Stimulated activated CD4-positive, alpha-beta T cell treated with anti-CD3 and anti-CD28 coated beads, Interleukin-4, amount 100 ng/mL, for 1 hour (primary cell): ENCODE measurements at places on chromosomes 12 and 14.

GRCh38 chr12:108699955-108700563 lies 31.3 kb downstream of the CORO1C start:
- DNase-seq: no peak

DNA sequence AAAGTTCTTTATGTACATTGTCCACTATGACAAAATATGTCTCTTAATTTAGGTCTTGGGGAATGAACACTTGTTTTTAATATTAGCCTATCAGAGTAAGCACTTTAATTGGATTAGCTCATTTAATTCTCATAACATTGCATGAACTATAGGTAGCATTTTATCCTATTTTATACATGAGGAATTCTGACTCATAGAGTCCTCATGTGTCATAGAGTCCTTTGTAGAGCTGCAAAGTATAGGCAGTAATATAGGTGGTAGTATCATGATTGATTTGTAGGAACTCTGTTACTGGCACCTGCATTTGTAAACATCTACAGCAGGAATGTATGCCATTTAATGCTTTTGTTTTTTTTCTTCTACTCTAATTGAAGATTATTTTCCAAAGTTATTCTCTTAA lies 96.0 kb downstream of the GPHN start:
- DNase-seq: no peak

DNA sequence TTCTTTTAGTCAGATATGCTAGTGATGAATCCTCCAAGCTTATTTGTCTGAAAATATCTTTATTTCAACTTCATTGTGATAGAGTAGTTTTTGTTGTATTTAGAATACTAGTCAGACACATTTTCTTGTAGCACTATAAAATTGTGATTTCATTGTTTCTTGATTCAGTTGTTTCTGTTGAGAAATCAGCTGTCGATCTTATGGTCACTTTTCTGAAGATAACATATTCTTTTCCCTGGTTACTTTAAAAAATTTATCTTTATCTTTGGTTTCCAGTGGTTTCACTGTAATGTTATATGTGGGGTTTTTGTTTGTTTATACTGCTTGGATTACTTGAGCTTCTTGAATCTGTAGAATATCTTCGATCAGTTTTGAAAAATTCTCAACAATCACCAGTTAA lies 426.1 kb downstream of the SOX5 start:
- no peak for DNase-seq

- no peak for DNase-seq
Measured at GRCh38 chr12:52306731-52307130, 14.5 kb downstream of the KRT83 start.

GRCh38 chr12:58720421-58720820 lies 199.9 kb downstream of the LRIG3 start:
- no peak for DNase-seq

- DNase-seq: no peak
Measured at GRCh38 chr14:32934073-32934880, 4.4 kb upstream of the NPAS3 start.

DNA sequence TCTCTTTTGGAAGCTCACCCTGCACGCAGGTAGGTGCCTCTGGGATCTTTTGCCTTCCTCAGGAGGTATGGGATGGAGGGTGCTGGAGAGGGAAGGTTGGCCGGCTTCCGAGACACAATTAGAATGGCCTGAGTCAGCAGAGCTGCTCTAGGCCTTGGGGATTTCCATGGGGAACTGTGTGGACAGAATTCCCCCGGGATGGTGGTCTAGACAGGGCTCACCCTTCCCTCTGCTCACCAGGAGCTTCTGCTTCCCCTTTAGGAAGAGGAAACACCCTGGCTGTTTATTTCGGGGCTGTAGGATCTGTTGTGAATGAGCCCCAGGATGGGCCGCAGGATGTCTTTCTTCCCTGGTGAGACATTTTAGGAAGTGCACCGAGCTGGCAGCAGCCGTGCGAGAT lies 43.7 kb upstream of the TMED10 start:
- no peak for DNase-seq

- DNase-seq: no peak
Measured at GRCh38 chr14:96049932-96050331, 10.8 kb downstream of the C14orf132 start.

DNA sequence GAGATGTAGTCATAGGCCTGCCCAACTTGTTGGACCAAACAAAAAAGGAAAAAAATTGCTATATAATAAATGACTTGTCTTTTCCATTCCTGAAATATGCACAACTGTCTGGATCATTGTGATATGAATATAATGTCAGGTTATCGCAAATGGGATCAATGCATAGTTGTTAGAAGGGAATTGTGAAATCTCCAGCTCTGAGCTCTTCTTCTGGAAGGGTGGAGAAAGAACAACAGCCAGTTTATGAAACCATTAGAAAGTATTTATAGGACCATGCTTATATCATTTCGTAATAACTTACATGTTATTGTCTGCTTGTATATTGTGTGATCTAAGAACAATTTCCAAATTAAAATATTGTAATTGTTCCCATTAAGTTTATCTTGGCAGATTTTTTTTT lies 35.7 kb upstream of the HIF1A start:
- no peak for DNase-seq

DNA sequence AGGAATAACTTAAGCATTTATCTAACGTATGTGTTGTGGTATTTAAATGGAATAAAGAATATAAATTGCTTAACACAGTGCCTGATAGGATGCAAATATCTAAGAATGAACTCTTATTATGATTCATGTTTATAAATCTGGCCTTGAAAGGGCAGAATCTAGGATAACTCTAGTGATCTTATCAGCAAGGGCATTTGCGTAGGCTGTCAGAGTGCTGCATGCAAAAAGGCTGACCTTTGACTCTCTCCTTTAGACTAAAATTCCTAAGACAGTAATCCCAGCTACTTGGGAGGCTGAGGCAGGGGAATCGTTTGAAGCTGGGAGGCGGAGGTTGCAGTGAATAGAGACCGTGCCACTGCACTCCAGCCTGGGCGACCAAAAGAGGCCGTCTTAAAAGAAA lies 31.3 kb upstream of the ANP32D start:
- DNase-seq: no peak

- DNase-seq: no peak
Measured at GRCh38 chr14:50823051-50823761, 7.8 kb downstream of the NIN start.

DNA sequence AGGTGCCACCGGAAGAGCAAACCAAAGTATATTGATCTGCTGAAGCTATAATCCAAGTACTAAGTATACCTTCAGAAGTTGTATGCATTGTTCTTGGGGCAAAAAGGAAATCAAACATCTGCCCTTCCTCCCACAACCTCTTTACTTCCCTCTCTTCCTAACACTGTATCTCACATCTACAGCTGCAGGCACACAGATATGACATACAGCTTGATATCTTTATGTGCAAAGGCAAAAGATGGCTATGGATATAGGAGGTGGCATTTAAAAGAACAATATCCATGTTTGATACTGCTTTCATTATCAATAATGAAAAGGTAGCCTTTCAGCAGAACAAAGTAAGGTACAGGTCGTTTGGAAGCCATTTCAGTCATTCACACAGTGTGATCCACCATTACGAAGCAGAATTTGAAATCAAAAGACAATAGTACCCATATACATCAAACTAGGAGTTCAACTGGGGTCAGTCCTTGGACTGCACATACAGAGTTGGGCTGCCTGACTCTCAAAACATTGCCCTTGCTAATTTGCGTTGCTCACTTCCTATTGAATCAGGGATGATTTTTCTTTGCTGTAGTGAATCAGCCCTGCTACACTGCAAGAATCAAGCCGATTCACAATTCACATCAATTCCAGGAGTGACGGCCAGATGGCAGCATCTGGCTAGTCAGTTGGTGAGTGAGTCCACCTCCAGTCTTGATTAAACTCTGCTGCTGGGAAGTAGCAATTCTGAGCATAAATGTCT lies 8.9 kb downstream of the ANG start:
- peak; percentile 60 for DNase-seq

DNA sequence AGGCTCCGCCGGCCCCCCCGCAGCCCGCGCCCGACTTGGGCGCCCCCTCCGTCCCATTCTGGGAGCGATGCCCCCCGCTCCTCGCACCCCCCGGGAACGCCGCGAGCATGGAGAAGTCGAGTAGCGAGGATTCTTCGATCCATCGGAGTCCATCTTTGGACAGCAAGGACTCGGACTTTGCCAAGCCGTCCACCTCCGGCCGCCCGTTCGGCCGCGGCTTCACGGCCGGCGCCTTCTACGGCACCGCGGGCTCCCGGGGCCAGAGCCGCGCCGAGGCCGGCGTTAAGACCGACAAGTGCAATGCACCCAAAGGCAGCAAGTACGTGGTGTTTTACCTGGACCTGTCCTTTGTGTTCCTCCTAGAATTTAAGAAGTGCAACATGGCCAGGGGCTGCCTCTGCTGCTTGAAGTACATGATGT lies 123.6 kb downstream of the TSPAN9 start:
- no peak for DNase-seq

DNA sequence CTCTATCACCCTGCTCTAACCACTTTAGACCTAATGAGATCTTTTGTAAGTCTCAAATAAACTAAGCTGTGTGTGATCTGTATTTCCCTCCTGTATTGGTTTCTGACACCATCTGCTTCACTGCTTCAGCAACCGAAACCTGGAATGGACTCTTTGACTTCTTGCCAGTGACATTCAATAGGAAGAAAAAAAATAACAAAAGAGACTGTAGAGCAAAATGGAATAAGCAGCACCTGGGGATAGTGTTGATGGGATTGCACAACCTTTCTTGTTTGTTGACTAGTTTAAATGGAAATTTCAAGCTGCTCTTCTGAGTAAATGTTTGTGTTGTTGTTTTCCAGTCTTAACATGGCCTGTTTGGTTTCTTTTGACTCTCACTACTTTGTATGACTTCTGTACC lies 888.6 kb upstream of the SEL1L start:
- DNase-seq: no peak

GRCh38 chr14:53411125-53411524 lies 258.0 kb upstream of the DDHD1 start:
- no peak for DNase-seq

- DNase-seq: peak; percentile 18
Measured at GRCh38 chr12:69161829-69162228, 77.5 kb upstream of the CPSF6 start.

GRCh38 chr14:33964599-33965317 lies 13.9 kb upstream of the EGLN3 start:
- no peak for DNase-seq

- DNase-seq: no peak
Measured at GRCh38 chr14:61899497-61899896, 137.3 kb downstream of the SNAPC1 start.

- no peak for DNase-seq
Measured at GRCh38 chr12:66041651-66042363, 88.7 kb downstream of the LLPH start.

DNA sequence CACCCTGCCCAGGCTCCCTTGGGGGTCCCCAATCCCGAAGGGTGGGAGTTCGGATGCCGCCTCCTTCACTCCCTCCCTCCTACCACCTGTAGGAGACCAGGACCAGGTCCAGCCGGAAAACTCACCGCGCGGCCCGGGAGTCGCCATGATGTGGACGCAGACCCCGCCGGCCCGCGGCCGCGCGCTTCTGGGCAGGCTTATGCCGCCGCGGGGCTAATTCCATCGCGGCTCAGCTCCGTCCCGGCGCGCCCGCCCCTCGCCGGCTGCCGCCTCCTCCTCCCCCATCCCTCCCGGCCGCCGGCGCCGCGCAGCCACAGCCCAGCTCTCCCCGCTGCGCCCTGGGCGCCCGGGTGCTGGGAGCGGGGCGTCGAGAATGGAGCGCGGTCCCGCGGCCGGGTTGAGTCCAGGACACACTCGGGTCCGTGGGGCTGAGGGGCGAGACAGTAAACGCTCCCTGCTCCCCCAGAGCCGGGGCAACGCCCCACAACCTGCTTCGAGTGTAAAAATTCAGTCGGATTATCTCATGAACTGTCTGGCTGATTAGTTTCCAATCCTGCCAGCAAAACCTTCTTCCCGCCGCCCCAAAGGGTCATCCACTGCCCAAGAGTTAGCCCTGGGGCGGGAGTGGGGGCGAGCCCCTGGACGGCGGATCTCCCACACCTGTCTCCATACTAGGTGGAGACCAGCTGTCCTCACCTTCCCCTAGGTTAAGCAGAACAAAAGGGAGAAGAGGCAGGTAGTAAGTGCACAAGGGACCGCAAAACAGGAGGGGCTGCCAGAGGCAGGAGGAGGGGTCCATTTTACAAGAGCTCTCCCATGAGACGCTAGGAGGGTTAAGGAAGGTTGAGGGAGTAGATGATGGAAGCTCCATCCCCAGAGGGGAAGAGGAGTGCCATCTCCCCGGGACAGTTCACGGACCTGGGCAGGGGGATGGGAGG lies at the start of gene ANO2:
Gene ANO2, minus strand, starts transcription at position 189 of the 938 bp plus-strand sequence. Its CDS starts 42 bp downstream, at position 147.
- no peak for DNase-seq

- DNase-seq: no peak
Measured at GRCh38 chr14:30960216-30960615, 65.2 kb upstream of the AP4S1 start.

- DNase-seq: no peak
Measured at GRCh38 chr12:31471823-31472222, 119.1 kb downstream of the DENND5B start.

DNA sequence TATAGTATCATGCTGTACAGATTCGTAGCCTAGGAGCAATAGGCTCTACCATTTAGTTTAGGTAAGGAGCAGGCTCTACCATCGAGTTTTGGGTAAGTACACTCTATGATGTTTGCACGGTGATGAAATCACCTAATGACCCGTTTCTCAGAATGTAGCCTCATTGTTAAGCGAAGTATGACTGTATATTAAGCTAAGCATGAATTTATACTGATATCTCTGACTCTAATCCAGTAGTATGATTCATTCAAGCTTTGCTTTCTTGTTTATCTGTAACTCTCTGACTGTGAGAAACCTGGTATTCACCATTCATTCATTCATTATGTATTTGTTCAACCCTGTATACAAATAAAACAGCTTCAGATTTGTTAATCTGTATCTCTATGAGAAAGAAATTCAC lies 283.9 kb upstream of the PRICKLE1 start:
- no peak for DNase-seq

DNA sequence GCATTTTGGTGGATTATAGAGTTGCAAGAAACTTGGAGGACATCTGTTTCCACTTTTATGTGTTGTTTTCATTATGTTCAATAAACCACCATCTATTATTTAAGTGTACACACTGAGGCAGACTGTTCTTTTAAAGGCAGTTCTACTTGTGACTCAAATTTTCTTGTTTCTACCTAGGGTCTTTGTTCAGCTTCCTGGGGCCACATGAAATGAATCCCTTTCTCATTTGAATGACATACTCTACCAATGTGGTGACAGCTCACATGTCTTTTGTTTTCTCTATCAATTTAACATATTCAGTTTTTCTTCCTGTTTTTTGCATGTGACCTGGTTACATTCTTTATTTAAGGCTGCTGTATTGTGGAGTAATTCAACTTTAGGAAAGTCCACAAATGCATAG lies 7.9 kb downstream of the SLC16A7 start:
- DNase-seq: no peak

- no peak for DNase-seq
Measured at GRCh38 chr12:3288690-3289089, 202.3 kb upstream of the PRMT8 start.

DNA sequence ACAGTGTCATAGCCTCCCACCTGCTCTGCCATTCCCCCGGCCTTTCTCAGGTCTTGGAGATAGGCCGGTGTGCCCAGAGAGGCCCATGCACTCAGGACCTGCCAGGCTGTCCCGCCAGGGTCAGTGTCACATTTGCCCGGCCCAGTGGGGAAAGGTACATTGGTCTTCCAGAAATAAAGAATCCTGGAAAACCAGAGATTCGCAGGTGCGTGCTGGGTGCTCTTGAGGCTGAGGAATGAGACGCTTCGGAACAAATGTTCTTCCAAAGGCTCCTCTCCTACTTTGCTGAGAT lies 205.8 kb upstream of the RTL1 start:
- DNase-seq: no peak

GRCh38 chr14:94823556-94824341 lies 53.8 kb upstream of the GSC start:
- DNase-seq: no peak
